ENCODE measurements at places on chromosomes 6 and 20.

- DNase-seq, result no peak
Measured at GRCh38 chr6:109336221-109336961, 45.9 kb downstream of the CD164 start.

GRCh38 chr6:95185874-95186273, 391.5 kb upstream of the MANEA start:
- no peak for DNase-seq

DNA sequence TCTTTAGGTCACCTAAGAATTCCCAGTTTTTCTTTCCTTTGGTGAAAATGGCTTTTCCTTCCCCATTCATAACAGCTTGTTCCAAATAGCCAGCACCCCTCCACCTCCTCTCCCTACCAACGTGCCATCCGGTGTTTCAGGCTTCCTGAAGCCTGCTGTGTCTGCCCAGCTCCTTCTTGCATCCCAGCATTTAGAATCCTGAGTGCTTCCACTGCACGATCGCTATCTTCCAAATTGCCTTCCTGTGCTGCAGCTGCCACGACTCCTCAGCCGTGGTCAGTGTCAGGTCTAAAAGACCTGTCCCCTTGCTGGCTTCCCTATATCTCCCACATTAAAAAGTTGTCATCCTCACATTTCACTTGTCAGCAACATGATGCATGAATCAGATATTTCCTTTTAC, 550.3 kb upstream of the JARID2 start:
- no peak for DNase-seq

DNA sequence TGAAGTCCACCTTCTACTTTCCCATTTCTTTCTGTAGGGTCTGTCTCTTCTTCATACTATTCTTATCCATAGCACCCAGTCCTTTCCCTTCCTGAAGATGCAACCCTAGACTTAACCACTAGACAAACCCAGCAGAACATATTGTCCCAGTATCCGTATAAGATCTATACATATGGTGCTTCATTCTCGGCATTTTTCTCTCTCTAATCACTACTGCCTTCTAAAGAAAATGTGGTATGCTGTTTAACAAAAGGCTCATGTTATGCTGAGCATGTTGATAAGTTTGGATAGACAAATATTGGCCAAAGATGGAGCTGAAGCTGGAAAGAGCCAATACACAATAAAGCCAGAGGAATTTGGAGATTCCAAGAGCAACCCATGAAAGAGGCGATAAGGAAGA, 212.6 kb downstream of the MAFB start:
- DNase-seq, result no peak

DNA sequence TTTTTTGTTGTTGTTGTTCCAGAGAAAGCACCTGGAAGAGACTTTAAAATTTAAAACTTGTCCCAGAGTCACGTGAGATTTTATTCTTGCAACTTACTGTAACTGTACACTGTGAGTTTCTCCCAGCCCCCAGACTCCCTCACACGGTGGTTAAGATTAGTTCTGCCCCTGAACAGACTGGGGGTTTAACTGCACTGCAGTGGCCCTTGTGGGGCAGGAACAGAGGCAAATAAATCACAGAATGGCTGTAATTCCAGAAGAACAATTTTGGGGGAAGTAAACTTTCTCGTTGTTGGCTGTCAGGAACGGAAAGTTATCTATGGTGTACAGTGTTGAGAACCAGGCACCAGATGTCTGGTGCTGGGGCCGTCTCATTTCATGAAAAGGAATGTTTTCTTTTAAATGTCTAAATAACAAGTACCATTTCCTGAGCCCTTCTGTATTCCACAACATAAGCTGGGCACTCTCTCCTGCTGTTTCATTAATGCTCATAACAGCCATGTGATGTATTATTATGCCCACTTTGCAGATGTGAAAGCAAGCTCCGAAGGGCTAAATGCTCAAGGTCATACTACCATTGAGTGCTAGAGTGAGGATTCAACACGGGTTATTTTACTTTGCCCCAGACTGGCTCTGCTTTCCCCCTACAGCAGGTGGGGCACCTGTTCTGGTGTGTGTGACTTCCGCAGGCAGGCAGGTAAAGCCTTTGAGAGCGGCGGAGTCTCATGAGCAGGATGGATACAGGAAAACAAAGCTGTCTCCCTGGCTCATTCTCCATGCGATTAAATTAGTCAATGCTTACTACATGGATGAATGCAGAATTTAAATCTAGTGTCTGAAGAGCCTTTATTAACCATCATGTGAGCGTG, 30.5 kb downstream of the CNKSR3 start:
- DNase-seq, result no peak

- DNase-seq, result no peak
Measured at GRCh38 chr20:63536997-63537524, at the start of gene PTK6. PTK6 (minus strand) TSS chr20:63537376; CDS start chr20:63537314, 62 bp downstream.

DNA sequence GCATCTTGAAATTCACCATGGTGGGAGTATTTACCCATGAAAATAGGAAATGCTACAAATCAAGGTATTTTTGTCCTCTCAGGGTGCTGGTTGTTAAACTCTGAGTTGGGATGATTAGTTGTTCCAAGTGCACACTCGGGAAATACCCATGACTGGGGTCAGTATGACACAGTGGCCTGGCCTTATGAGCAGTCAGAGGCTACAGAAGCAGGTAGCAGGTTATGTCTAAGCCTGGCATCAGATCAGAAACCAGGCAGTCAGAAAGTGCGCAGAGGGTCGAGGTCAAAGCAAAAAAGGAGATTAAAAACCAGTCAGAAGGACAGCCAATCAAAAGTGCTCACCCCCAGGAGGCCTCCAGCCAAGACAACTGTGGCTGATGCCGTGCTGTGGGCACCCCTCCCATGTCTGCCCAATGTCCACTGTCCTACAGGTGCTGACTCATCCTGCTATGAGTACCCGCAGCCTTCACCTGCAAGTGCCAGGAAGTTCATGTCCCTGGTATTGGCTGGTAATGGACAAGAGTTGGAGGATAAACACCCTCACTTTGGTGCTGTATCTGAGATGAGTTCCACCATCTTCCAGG, 117.4 kb upstream of the SLC24A3 start:
- DNase-seq, result no peak

- DNase-seq, result no peak
Measured at GRCh38 chr6:96450082-96450769, 71.4 kb upstream of the UFL1 start.

GRCh38 chr6:160979061-160979708, 12.4 kb upstream of the MAP3K4 start:
- no peak for DNase-seq

- DNase-seq, result no peak
Measured at GRCh38 chr6:73739096-73739495, 43.1 kb downstream of the CD109 start.

GRCh38 chr6:69279805-69280204, 517.0 kb downstream of the LMBRD1 start:
- DNase-seq, result no peak

GRCh38 chr6:18342223-18342622, 44.9 kb upstream of the RNF144B start:
- DNase-seq, result no peak

GRCh38 chr6:139490482-139490881, 116.0 kb upstream of the CITED2 start:
- no peak for DNase-seq

DNA sequence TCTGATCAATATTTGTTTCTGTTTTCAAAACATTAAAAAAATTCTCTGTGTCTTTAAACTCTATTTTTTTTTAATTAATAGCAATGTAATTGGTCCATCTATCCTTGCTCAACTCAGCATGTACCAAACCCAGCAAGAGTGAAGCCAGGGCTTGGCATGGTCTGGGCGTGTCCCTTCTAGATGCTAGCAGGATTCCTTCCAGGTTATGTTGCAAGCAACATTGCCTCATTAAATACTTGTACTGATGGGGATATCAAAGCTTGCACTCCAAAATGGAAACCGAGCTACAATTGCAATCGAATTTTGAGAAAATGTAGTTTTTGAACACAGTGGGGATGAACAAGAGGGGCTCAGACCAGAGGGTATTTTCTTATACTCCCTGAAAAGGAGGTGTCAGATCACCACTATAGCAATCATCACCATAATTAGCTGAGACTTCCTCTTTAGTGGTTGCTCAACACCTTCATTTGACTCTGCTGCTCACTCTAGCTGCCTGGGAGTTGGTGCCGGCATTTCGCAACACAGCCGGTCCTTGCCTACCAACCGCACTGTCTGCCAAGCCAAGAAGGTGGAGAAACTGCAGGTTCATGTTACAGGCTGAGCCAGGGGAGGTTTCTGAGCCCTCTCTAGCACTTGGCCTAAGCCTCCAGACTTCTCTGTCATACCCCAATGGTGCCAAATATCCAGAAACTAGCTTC, 67.8 kb upstream of the RALGAPA2 start:
- no peak for DNase-seq

All from stimulated activated CD8-positive, alpha-beta memory T cell treated with anti-CD3 and anti-CD28 coated beads, Interleukin-2, amount 100 ng/mL, for 1 hour (primary cell).